Uterus (tissue), 4 donors: ENCODE measurements at places on chromosomes 1 and 21. TPM values are rescaled to one million over a fixed set of nuclear protein-coding genes. Genes with fewer than 3 reads are reported as not detected.

The NUP210L gene
- total RNA-seq, result 0.09 TPM

The FBXO2 gene
- 1.5 TPM for total RNA-seq

The LINGO4 gene
- 0.14 TPM for total RNA-seq

The GIPC2 gene
- 5.6 TPM for total RNA-seq

The BSND gene
- not detected for total RNA-seq

The NEK2 gene
- total RNA-seq, result 17.7 TPM

The KCNJ9 gene
- total RNA-seq, result not detected

The CHI3L2 gene
- 0.77 TPM for total RNA-seq

DNA sequence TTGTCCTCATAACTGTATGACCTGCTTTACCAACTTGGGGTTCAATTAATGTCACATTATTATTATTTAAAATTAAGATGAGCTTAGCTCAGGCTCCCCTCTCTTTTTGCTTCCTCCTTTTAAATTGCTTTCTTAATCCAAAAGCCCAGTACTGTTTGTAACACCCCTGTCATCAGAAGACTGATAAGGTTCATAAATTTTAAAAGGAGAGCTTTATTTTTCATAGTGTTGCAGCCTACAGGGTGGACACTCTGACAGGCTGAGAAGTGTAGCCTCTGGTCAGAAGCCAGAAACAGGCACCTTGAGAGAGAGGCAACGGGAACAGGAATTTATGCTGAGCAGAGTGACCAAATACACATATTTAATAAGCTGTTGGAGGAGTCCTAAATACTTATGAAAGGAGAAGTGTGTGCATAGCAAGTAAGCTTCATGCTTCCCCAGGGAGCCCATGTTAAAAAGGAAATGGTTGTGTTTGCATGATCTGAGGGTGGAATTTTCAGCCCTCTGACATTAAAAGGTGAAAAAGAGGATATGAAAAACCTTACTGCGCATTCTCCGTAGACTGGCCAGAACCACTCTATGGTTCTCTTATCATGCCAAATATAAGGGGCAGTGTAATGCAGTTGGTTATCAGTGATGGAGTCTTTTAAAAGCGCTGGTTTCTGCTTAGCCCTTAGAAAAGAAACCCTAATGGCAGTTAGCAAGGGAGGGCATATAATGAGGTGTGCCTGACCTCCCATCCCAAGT lies 30.5 kb upstream of the FGGY start:
- no peak for DNase-seq

- DNase-seq, result no peak
Measured at GRCh38 chr21:28865488-28866186, 127.0 kb downstream of the LTN1 start.

GRCh38 chr21:26795412-26795805 lies 49.8 kb downstream of the ADAMTS1 start:
- no peak for DNase-seq
